RCC 7860 (cell line): ENCODE measurements at places on chromosomes 1 and 21.

GRCh38 chr1:31095298-31095981 is 29.9 kb upstream of the PUM1 start:
- no peak for DNase-seq

DNA sequence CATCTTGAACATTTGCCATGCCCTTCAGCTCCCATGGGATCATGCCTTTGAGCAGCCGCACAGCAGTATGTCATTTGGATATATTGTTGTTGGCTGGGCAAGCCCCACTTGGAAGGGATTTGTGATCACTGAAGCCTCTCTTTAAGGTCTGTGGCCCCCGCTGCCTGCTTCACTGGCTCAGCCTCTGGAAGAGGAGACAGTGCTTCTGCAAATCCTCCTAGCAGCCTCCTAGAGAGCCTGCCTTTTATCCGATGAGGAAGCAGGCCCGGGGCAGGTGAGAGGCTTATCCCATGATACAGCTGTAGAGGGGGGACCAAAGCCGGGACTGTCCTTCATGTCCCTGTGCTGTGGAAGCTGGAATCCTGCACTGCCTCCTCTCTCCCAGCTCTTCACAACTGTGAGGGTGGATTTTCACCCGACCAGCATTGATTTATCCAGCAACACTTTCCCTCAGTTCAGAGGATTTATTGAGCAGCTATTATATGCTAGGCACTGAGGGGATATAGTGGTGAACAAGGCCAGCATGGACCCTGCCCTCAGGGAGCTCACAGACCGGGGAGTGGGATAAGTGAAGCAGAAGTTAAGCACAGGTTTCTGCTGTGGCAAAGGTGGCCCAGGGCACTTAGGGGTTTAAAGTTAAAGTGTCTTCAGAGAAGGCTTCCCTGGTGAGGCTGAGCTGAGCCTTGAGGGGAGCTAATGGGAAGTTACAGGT is 3.9 kb downstream of the TMEM61 start:
- DNase-seq = no peak

- DNase-seq = no peak
Observed at GRCh38 chr1:7781501-7781900, 2.6 kb upstream of the PER3 start.

GRCh38 chr21:37281993-37282392 is 14.9 kb upstream of the VPS26C start:
- DNase-seq = no peak
